Mammary microvascular endothelial cell (primary cell): ENCODE measurements at places on chromosomes 5 and 9. TPM values are rescaled to one million over a fixed set of nuclear protein-coding genes. Genes with fewer than 3 reads are reported as not detected.

Gene DEPDC1B
- 17.4 and 19.1 TPM in 2 replicates for total RNA-seq

Gene SPEF2
- total RNA-seq, result 0.34 and 0.60 TPM in 2 replicates

Gene IL13
- total RNA-seq, result not detected in 2 replicates

Gene BASP1
- total RNA-seq, result 74.4 and 78.5 TPM in 2 replicates

Gene TRIM52
- total RNA-seq, result 3.6 and 5.4 TPM in 2 replicates

Gene ARHGEF28
- 43.8 and 44.7 TPM in 2 replicates for total RNA-seq

Gene FAM219A
- total RNA-seq, result 26.9 and 32.8 TPM in 2 replicates

Gene FLT4
- 49.0 and 51.0 TPM in 2 replicates for total RNA-seq

Gene MPDZ
- total RNA-seq, result 32.8 and 35.4 TPM in 2 replicates

Gene KIF24
- total RNA-seq, result 2.8 and 3.1 TPM in 2 replicates

Gene NANS
- total RNA-seq, result 135 and 161 TPM in 2 replicates

Gene IFNK
- not detected in 2 replicates for total RNA-seq
